ENCODE measurements at places on chromosomes 4 and X. TPM values are rescaled to one million over a fixed set of nuclear protein-coding genes. Genes with fewer than 3 reads are reported as not detected.
A peak's percentile ranks its signal among the peaks of the same experiment; 100 is the strongest.

TRAPPC2 gene
- total RNA-seq = 18.4 TPM

NLGN4X gene
- not detected for total RNA-seq

DDX53 gene
- not detected for total RNA-seq

ARFIP1 gene
- 25.0 TPM for total RNA-seq

S100P gene
- total RNA-seq = 1.3 TPM

P2RY8 gene
- total RNA-seq = 82.4 TPM

- no peak for DNase-seq
Measured at GRCh38 chr4:78235800-78236199, 178.7 kb downstream of the FRAS1 start.

DNA sequence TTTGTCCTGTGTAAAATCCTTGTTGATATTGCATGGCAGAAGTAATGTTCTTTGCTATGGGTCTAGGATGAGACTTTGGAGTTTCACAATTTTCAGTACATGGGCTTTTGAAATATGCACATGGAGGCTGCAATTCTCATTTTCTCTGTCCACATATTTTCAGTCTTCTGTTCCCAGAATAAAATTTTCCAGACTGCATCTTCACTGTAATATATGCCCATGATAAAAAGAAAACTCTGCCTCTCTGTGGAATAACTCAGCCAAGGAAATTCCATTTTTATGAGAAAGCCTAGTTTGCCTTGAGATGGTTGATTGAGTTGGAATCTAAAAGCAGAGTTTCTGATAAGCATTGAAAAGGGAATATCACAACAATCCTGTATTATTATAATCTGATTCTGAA is 601.4 kb upstream of the AADAT start:
- no peak for DNase-seq

GRCh38 chr4:122588453-122589238 is 32.2 kb downstream of the IL21 start:
- no peak for DNase-seq

- no peak for DNase-seq
Measured at GRCh38 chr4:175280153-175280552, 362.0 kb downstream of the ADAM29 start.

GRCh38 chr4:3386526-3386925 is 55.2 kb upstream of the HGFAC start:
- DNase-seq = no peak

GRCh38 chr4:170088716-170089115 is 1.0 kb downstream of the AADAT start:
- DNase-seq = no peak

- no peak for DNase-seq
Measured at GRCh38 chr4:166017804-166018203, 144.8 kb downstream of the TLL1 start.

GRCh38 chrX:35622601-35623000 is 175.5 kb upstream of the MAGEB16 start:
- DNase-seq = no peak

- no peak for DNase-seq
Measured at GRCh38 chr4:141216002-141216761, 4.5 kb upstream of the ZNF330 start.

DNA sequence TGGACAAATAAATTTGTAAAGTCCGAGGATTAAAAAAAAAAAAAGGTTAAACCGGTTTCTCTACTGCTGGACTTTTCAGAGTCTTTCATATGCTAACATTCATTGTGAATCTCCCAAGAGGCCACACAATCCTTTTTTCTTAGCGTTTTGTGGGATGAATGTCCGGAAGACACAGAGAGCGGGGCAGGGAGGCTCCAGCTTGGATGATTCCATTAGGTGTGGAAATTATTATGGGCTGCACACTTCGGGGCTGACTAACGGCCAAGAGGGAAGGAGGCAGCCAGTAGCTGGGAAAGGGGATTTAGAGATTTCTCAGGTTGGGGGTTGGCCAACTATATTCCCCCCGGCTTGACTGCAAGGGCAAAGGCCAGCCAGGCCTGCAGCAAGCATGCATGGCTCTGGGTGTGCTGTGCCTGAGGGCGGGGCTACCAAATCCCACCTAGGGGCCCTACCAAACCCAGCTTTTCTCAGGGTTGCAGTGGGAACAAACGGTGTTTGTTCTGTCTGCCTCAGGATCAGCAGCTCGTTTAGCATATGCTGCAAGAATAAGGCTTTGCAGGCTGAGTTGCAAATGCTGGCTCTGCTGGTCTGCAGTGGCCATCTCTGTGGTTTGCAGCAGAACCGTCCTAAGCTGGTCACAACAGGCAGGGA is 28.6 kb downstream of the NYX start:
- DNase-seq = no peak

DNA sequence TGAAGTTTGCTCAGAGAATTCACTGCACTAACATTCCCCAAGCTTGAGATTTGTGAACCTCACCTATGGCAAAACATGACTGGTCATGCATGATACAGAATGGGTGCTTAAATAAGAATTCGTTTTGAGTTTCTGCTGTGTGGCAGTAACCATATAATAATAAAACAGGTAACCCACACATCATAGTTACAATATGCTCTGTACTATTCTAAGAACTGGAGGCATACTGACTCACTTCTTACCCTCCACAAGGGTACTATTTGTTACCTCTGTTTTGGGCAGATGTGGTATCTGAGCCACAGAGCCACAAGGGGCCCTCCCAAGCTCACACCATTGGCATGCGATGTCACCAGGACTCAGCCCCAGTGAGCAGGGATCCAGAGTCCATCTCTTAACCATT is 17.6 kb downstream of the SLC2A9 start:
- DNase-seq = peak; percentile 82
